ENCODE measurements at places on chromosomes 1 and 21.
A peak's percentile ranks its signal among the peaks of the same experiment; 100 is the strongest.

DNA sequence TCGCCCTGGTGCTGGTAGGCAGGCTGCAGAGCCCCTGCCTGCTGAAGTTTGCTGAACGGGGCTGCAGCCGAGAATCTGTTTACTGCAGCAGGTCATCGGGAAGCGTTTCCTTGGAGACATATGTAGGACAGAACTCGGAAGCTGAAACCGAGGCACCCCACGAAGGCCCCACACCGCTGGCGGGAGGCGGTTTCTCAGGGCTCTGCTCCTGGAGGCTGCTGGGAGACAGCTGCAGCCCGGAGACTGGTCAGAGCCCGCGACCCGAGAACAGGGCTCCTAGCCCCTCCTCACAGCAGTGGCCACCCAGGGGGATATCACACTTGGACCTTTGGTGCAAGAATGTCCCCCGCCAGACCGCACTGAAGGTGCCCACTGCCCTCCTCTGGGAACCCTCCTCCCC lies 12.7 kb upstream of the PLCH2 start:
- no peak for DNase-seq

GRCh38 chr1:44631647-44632539 lies 42.4 kb downstream of the TMEM53 start:
- peak; percentile 73 for DNase-seq

DNA sequence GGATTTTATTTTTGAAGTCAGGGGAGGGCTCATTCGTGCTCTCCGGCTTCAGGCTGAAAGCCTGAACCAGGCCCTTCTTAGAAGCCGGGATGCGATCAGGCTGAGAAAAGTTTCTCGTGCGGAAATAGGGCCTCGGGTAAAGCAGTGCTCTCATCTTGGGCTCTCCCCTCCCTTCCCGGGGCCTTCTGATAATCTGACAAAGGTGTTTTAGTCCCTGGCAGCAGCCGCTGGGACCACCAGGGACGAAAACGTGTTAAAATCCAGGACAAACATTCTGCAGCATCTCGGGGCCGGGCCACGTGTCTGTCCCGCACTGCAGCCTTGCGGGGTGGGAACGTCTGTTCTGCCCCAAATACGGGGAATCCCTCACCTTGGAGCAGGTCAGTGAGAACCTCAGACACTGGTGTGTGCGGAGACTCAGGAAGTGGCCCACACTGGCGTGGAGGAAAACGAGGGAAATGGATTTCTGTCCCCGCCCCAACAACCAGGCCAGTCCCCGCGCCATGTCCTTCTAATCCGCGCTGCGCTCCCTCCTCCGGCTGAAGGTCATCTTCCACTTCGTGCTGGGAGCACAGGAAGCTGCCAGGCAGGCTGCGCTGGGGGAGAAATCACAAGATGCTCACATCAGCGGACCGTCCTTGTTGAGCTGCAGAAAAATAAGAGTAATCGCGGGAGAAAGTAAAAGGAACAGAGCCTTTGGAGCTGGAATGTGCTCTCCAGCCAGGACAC lies 16.6 kb upstream of the AJAP1 start:
- no peak for DNase-seq

- DNase-seq, result no peak
These were observed 1.2 kb downstream of the RAB25 start for GRCh38 chr1:156062189-156062588.

DNA sequence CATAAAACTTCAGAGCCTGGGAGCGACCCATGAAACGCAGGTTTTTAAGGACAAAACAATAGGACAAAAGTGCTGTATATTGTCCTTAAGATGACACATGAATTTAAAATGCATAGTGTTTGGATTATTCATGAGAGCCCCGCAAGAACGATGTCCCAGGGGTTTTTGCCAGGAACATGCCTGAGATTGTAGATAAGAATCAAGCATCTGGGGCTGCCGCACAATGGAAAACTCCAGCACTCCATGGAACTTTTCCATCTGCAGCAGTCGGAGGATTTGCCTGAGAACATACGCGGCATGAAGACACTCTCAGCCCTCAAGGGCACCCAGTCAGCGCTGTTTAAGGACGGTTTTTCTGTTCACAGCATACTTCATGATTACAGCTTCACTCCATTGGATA lies 5.3 kb upstream of the ERG start:
- no peak for DNase-seq

- no peak for DNase-seq
These were observed 57.6 kb downstream of the AKT3 start for GRCh38 chr1:243792401-243792800.

DNA sequence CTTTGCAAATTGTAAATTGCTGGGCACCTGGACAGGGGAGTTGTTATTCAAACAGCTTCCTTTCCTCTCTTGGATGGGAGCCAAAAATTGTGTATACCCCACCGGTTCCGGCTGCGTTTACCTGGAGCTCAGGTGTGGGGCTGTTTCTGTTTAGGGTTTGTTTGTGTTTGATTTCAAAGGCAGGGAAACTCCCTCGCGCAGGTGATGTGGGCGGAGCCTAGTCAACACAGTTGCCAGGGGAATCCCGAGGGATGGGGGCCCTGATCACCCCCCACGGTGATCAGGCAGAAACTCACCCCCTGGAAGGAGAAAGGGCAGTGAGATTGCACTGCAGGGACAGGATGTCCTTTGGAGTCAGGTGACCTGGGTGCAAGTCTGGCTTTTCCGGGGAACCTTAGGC lies 28.3 kb downstream of the CDCP2 start:
- no peak for DNase-seq

DNA sequence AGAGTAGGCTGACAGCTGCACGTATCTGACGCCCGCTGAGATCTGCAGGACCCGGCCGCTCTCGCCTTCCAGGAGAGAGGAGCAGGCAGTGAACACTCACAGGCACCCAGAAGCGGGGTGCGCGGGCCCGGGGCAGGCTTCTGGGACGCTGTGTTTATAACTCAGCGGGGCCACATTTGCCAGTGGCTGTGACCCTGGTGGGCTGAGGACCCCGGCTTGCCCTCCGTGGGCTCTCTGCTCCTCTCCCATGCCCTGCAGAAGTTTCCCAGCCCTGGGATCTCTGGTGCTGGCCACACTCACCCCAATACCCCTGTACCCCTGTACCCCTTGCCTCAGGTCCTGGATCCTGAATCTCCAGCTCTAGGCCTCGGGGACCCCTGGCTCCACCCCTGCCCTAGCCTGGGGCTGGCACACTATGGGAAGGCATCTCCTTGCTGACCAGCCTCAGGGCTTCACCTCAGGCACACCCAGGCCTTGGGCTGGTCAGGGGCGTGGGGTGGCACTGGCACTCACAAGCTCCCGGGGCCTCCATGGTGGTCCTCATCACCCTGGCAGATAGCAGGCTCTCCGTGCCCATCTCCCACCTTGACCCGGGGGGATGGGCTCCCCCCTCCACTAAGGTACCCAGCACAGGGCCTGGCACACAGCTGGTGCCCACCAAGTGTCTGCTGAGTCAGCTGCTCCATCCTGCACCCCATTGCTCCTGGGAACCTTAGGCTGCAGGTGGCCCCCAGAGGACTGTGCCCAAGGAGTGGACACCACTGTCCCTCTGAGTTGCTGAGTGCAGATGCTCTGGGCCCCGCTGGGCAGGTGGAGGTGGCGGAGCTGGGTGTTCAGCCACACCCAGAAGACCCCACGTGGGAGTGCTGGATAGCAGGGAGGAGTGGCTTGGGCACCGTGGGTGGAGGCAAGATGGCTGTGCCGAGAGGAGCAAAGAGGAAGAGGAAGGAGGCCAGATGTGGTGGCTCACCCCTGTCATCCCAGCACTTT lies 32.4 kb downstream of the MORN1 start:
- no peak for DNase-seq

DNA sequence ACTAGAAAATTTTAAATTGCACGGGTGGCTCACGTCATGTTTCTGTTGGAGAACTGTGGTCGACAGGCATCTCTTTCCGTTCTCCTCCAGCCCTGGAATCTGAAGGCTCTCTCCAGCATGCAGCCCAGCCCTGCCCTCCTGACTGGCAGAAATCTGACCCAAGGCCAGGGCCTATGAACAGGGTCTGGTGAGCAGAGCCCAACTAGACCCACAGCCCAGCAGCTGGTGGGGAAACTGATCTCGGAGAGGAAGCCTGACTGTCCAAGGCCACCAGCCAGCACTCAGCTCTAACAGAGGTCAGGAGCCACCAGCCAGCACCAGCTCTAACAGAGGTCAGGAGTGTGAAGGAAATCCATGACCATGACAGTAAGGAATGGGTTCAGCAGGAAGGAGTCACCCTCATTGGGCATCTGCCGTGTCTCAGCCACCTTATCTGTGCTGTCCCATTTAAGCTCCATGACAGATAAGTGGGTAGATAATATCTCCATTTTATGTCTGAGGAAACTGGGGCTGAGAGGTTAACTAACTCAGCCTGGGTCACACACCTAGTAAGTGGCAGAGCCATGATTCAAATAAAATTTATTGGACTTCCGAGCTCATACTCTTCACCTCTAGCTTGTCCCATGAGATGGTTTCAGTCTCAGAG lies 20.2 kb upstream of the PKP1 start:
- no peak for DNase-seq

DNA sequence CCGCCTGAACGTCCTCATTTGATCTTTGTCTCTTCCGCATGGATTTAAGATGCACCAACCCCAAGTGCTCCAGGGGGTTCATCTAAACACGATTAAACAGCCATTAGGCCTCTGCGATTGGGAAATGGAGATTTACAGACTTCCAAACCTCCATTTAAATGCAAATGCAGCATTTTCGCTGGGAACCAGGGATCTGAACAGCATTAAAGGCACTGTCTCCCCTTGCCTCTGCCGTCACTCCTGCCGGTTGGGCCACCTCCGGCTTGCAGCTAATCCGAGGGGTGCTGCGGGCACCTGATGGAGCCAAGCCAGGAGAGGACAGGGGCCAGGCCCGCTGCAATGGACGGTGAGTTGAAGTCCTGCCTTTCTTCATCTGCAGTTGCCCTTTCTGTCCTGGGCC lies 70.3 kb upstream of the KLHDC7A start:
- DNase-seq, result no peak

GRCh38 chr21:40271164-40271563 lies 403.9 kb downstream of the PCP4 start:
- DNase-seq, result no peak

- no peak for DNase-seq
These were observed 54.4 kb downstream of the MACF1 start for GRCh38 chr1:39258925-39259244.

DNA sequence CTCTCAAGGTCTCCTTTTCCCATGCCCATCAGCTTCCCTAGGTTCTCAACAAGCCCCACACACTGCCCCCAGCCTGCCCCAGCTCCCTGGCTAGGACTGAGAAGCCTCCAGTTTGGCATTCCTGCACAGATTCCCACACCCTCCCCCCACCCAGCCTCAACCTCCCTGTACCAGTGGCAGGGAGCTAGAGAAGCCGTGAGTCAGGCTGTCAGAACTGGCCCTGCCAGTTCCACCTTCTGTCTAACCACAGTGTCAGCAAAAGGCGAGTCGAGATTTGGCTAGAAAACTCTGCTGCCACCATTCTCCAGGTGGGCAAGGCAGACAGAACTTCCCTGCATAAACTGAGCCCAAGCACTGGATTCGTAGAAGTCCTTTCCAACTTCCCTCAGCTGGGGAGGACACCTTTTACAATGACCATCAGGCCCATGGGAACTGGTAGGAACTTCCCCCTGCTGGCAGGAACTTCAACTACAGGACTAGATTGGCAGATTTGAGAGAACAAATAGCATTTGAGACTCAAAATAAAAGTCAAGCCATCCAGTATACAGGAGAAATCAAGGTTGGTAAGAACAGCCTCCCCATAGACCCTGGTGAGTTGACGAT lies 31.0 kb downstream of the TNNT2 start:
- peak; percentile 36 for DNase-seq

GRCh38 chr1:147919896-147920295 lies 8.3 kb upstream of the GPR89B start:
- no peak for DNase-seq

GRCh38 chr1:14561014-14561693 lies 37.3 kb upstream of the KAZN start:
- DNase-seq, result no peak

- DNase-seq, result no peak
These were observed 69.2 kb upstream of the HSPA13 start for GRCh38 chr21:14452031-14452726.

DNA sequence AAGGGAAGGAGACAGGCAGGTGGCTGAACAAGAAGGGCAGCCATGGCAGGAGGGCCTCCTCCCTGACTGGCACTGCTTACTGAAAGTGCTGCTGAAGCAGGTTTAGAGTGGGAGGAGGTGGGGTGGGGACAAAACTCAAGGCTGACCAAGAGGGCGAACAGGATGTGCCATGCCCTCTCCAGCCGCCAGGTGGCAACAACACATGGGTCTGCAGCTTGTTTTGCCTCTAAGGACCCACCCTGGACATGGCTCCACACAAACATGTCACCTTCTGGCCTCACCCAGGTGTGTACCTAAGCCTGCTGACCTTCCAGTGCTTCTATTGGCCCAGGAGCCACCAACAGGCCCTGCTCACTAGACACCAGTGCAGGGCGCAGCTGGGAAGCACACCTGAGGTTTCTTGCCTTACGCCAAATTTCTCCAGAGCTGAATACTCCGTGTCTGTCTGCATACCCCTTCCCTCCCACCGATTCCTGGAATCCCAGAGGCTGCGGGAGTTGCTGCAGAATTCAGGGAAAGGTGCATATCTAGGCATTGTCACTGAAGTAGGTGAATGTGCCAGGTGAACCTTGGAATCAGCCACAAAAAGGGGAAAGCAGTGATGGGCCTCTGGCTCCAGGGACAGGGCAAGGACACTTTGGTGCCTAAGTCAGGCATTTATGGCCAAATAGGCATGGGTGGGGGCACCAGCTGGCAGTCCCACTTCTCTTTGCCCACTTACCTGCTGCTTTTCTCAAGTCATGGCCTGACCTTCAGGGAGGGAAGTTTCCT lies 5.3 kb downstream of the PSRC1 start:
- DNase-seq, result peak; percentile 77

GRCh38 chr1:16093611-16094010 lies 20.2 kb upstream of the FAM131C start:
- DNase-seq, result no peak

GRCh38 chr1:93807311-93807930 lies 71.6 kb downstream of the DNTTIP2 start:
- no peak for DNase-seq

- DNase-seq, result no peak
These were observed 2.5 kb downstream of the KIF21B start for GRCh38 chr1:201020721-201021629.

DNA sequence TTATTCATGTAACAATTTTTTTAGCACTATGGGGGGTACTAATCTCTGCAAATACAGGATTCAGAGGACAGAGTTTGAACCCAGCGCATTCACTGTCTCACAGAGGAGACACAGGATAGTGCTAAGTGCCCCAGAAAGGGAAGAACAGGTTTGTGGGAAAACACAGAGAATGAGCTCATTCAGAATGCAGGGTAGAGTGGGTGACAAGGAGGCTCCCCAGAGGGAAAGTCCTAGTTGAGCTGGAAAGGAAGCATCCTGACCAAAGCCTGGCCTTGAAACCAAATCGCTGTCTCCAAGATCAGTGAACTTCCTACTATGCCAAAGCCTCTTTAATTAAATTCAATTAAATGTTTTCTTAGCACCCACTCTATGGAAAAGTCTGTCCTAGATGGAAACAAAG lies 19.0 kb upstream of the RGS2 start:
- DNase-seq, result no peak

GRCh38 chr1:226782845-226783601 lies 43.9 kb upstream of the ITPKB start:
- DNase-seq, result no peak

Data from progenitor cell of endocrine pancreas (in vitro differentiated cells).